Kidney (tissue), 22 donors: ENCODE measurements at places on chromosomes 3 and 15. TPM values are rescaled to one million over a fixed set of nuclear protein-coding genes. Genes with fewer than 3 reads are reported as not detected.

GRCh38 chr3:31531452-31531991 is 1.2 kb upstream of the STT3B start:
- no peak for DNase-seq
- no peaks in the 10 kb centered on the region for H3K27me3 ChIP-seq
- peak overlapping the region; percentile 100 for H3K27ac ChIP-seq
- peak overlapping the region; percentile 91 for H3K4me3 ChIP-seq
- H3K4me1 ChIP-seq, result no peaks in the 10 kb centered on the region

- DNase-seq, result no peak
- no peaks in the 10 kb centered on the region for H3K36me3 ChIP-seq
- H3K4me3 ChIP-seq, result no peak overlapping the region
- H3K27me3 ChIP-seq, result no peaks in the 10 kb centered on the region
Measured at GRCh38 chr3:141382571-141382970, 14.3 kb downstream of the ZBTB38 start.

DNA sequence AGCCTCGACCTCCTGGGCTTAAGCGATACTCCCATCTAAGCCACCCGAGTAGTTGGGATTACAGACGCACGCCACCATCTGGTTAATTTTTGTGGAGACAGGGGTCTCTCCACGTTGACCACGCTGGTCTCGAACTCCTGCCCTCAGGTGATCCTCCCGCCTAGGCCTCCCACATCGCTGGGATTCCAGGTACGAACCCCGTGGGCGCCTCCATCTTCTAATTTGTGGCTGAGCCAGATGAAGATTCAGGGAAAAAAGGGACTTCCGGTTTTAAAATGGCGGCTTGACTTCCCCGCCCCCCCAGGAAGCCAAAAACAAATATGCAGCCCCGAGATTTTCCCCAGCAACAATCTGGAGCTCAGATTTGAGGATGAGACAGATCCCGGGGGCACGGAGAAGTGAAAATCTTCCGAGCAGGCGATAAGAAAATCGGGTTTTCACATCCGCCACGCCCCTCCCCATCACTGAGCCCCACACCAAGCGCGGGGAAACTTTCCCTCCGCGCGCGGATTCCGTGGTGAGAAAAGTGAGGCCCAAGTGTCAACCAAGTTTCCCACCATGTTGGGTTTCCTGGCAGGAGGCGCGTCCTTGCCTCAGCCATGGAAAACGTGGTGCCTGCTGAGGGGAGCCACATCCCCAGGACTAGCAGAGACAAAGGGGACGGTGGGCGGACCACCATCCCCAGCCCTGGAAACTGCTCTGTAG is 15.4 kb downstream of the CHST14 start:
- no peaks in the 10 kb centered on the region for H3K4me1 ChIP-seq
- H3K27ac ChIP-seq, result no peak overlapping the region
- H3K4me3 ChIP-seq, result no peak overlapping the region
- H3K27me3 ChIP-seq, result no peaks in the 10 kb centered on the region
- no peak for DNase-seq

DNA sequence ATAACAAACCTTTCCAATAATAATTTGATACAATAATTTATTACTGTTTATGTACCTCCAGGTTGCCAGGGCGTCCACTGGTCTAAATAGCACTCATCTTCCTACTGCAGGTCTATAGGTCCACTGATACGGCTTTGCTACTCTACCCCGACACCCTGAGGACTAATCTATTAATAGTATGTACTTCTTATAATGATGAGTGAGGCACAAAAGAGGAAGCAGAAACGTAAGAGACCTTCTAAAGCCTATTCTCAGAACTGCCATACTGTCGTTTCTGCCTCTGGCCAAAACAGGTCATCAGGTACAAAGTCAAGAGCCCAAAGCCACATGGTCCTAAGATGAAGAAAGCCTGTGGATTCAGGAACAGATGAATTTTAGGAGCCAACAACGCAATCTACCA is 163.2 kb upstream of the GRM7 start:
- H3K4me3 ChIP-seq, result no peak overlapping the region
- H3K4me1 ChIP-seq, result no peaks in the 10 kb centered on the region
- DNase-seq, result no peak
- H3K27me3 ChIP-seq, result no peaks in the 10 kb centered on the region
- no peak overlapping the region for H3K27ac ChIP-seq
- H3K36me3 ChIP-seq, result no peaks in the 10 kb centered on the region

GRCh38 chr3:177491296-177492032 is 294.2 kb upstream of the TBL1XR1 start:
- H3K4me1 ChIP-seq, result no peaks in the 10 kb centered on the region
- no peak for DNase-seq
- H3K27ac ChIP-seq, result no peak overlapping the region
- H3K27me3 ChIP-seq, result no peaks in the 10 kb centered on the region
- no peaks in the 10 kb centered on the region for H3K36me3 ChIP-seq

DNA sequence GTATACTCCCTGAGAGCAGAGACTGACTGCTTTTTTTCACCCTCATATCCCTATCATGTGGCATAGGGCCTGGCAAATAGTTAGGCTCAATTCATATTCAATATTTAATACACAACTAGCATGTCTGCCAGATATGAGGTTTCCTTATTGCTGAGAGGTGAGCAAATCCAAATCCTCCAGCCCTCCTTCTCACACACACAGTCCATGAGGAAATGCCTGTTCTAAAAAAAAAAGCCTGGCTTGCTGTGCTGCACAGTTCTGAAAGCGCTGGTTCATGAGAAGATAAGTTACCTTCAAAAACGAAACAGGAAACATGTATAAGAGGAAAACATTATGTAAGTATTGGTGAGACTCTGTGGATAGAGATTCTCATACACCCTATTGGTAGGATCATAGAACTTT is 15.5 kb upstream of the ACAP2 start:
- no peak overlapping the region for H3K4me3 ChIP-seq
- H3K36me3 ChIP-seq, result no peaks in the 10 kb centered on the region
- no peak for DNase-seq
- no peaks in the 10 kb centered on the region for H3K27me3 ChIP-seq
- no peak overlapping the region for H3K27ac ChIP-seq
- H3K4me1 ChIP-seq, result no peaks in the 10 kb centered on the region

GRCh38 chr3:195466251-195466650 is 23.4 kb upstream of the ACAP2 start:
- no peak overlapping the region for H3K27ac ChIP-seq
- DNase-seq, result no peak
- no peaks in the 10 kb centered on the region for H3K27me3 ChIP-seq
- no peaks in the 10 kb centered on the region for H3K4me1 ChIP-seq

- H3K4me3 ChIP-seq, result no peak overlapping the region
- H3K4me1 ChIP-seq, result no peaks in the 10 kb centered on the region
- no peak for DNase-seq
- no peak overlapping the region for H3K27ac ChIP-seq
Measured at GRCh38 chr3:148642214-148642613, 55.5 kb upstream of the AGTR1 start.

DNA sequence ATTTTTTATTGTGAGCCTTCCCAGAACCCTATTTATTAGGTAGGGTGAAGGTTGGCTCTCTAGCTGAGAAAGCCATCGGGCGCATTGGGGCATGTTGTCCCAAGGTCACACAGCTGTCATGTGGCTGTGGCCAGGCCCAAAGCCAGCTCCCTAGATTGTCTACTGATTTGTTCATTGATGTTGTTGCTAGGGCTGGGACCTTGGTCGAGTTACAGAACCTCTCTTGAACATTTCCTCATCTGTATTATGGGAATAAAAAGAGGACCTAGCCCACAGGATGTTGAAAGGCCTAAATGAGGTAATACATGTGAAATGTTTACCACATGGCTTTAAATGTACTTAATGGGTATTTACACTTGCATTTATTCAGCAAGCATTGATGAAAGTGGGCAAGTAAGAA is 252.5 kb downstream of the SUCLG2 start:
- DNase-seq, result no peak
- no peak overlapping the region for H3K27ac ChIP-seq
- peaks cover 2% of the 10 kb centered on the region for H3K36me3 ChIP-seq

DNA sequence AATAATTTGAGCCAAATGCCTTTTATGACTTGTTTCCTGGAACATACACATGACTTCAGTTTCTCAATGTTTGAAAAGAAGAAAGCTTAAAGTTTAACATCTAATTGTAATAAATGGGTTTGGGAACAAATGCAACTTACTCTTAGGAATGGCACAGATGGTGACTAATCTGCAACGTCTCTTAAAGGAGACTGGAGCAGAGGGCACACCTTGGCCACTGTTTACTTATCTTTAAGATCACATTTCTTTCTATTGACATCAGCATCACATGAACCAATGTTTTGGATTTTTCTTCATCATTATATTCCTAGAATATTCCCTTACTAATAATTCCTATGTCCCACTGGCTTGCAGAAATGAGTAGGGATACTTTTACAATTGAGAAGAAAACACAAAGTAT is 229.5 kb downstream of the CHL1 start:
- no peaks in the 10 kb centered on the region for H3K36me3 ChIP-seq
- no peak overlapping the region for H3K27ac ChIP-seq
- H3K4me3 ChIP-seq, result no peak overlapping the region
- no peaks in the 10 kb centered on the region for H3K27me3 ChIP-seq

GRCh38 chr15:26126819-26127387 is 263.8 kb upstream of the ATP10A start:
- DNase-seq, result no peak
- no peaks in the 10 kb centered on the region for H3K4me1 ChIP-seq
- H3K4me3 ChIP-seq, result no peak overlapping the region
- no peaks in the 10 kb centered on the region for H3K36me3 ChIP-seq
- H3K27me3 ChIP-seq, result no peaks in the 10 kb centered on the region
- H3K27ac ChIP-seq, result no peak overlapping the region

GRCh38 chr3:156461889-156462288 is 93.0 kb downstream of the SSR3 start:
- no peak for DNase-seq
- H3K4me3 ChIP-seq, result no peak overlapping the region
- H3K27ac ChIP-seq, result no peak overlapping the region
- H3K4me1 ChIP-seq, result no peaks in the 10 kb centered on the region
- H3K27me3 ChIP-seq, result no peaks in the 10 kb centered on the region
- H3K36me3 ChIP-seq, result no peaks in the 10 kb centered on the region

- DNase-seq, result no peak
- H3K4me1 ChIP-seq, result peaks cover under 1% of the 10 kb centered on the region
- no peaks in the 10 kb centered on the region for H3K27me3 ChIP-seq
- peaks cover 2% of the 10 kb centered on the region for H3K36me3 ChIP-seq
Measured at GRCh38 chr3:188233320-188233719, 79.4 kb downstream of the LPP start.

DNA sequence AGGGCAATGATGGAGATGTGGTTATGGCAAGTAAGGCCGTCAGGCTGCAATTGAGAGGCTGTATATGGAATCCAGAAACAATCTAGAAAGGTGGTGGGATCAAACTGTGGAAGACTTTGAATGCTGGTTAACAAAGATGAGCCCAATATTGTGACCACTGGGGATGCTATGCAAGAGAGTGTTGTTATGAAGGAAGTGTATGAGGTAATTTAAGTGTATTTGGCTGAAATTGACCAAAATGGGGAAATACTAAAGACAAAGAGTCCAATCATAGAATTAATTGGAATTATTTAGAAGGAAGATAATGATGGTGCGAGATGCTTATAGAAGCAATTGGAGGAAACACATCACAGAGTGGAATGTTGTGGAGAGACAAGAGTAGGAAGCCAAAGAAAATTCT is 24.5 kb downstream of the BTLA start:
- no peak for DNase-seq
- no peaks in the 10 kb centered on the region for H3K27me3 ChIP-seq
- no peak overlapping the region for H3K4me3 ChIP-seq
- no peaks in the 10 kb centered on the region for H3K4me1 ChIP-seq
- no peak overlapping the region for H3K27ac ChIP-seq

- no peak overlapping the region for H3K27ac ChIP-seq
- H3K4me3 ChIP-seq, result no peak overlapping the region
- H3K27me3 ChIP-seq, result no peaks in the 10 kb centered on the region
- DNase-seq, result no peak
Measured at GRCh38 chr15:94532226-94532625, 300.9 kb downstream of the MCTP2 start.

DNA sequence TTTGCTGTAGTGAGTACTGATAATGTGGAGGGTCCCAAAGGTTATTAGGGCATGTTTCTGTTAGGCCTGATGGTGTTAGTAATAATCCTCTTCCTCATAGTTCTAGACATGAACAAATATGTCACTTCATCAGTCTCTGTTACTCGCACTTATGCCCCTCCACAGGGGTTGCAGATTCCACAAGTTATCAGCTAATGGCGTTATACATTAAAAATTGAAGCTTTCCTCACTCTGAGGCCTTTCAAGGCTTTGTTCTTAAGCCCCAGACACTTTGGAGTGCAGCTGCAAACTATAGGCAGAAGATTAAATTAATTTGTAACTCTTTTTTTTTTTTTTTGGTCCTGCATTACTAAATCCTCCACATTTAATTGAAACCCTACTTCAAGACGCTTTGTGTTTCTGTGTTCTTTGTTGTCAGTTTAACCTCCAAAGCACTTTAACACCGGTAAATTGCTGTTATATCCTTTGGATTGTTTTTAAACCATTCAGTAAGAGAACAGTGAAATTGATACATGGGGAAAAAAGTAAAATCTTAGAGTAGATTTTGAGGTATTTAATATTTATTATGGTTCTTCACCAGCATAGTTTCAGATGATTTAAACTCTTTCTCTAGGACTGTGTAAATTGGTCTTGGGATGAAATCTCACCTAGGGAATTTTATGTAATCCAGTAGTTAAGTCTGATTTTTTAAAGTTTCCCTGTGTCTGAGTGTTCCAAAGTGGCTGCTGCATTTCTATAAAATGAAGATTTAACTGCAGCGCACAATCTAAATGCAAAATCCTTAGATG is 103.1 kb upstream of the SKOR1 start:
- DNase-seq, result no peak
- H3K36me3 ChIP-seq, result no peaks in the 10 kb centered on the region
- no peaks in the 10 kb centered on the region for H3K27me3 ChIP-seq
- no peak overlapping the region for H3K27ac ChIP-seq
- no peak overlapping the region for H3K4me3 ChIP-seq

- no peak overlapping the region for H3K4me3 ChIP-seq
- no peaks in the 10 kb centered on the region for H3K27me3 ChIP-seq
- H3K27ac ChIP-seq, result no peak overlapping the region
- H3K4me1 ChIP-seq, result no peaks in the 10 kb centered on the region
Measured at GRCh38 chr3:158460926-158461325, 110.1 kb upstream of the MLF1 start.

DNA sequence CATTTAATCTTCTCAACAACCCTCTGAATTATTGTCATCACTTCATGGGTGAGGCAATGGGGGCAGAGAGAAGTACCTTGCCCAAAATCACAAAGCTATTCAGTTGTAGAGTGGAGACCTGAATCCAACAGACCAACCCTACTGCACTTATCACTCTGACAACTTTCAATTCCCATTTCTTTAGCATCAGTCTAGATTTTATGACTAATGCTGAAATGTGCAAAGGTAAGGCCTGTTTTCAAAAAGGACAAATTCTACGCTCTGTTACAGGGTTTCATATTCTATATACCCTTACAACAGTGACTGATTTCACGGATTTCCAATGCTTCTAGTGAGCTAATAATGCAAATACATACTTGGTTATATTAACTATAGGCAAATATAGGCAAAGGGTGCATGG is 286.0 kb downstream of the ADAMTS17 start:
- H3K4me1 ChIP-seq, result no peaks in the 10 kb centered on the region
- no peaks in the 10 kb centered on the region for H3K36me3 ChIP-seq
- no peak overlapping the region for H3K27ac ChIP-seq
- H3K27me3 ChIP-seq, result no peaks in the 10 kb centered on the region

The MEX3B gene
- polyA plus RNA-seq, result 0.28 TPM

The RTP1 gene
- not detected for polyA plus RNA-seq

The SNTN gene
- not detected for polyA plus RNA-seq

The COL6A5 gene
- not detected for polyA plus RNA-seq

The KLHL6 gene
- polyA plus RNA-seq, result 0.37 TPM

The IMPG2 gene
- 0.15 TPM for polyA plus RNA-seq

The TJP1 gene
- polyA plus RNA-seq, result 17.7 TPM

The CRBN gene
- 31.0 TPM for polyA plus RNA-seq

The STRC gene
- 0.22 TPM for polyA plus RNA-seq

The XCR1 gene
- not detected for polyA plus RNA-seq

The CEMIP gene
- polyA plus RNA-seq, result 0.11 TPM

The RASL12 gene
- polyA plus RNA-seq, result 6.7 TPM

The ADAMTSL3 gene
- 1.6 TPM for polyA plus RNA-seq

The ZPLD1 gene
- polyA plus RNA-seq, result not detected

The TMC3 gene
- not detected for polyA plus RNA-seq
